ENCODE measurements at places on chromosomes 5 and 9. TPM values are rescaled to one million over a fixed set of nuclear protein-coding genes. Genes with fewer than 3 reads are reported as not detected.

GRCh38 chr5:149072791-149073190 lies 9.9 kb upstream of the SH3TC2 start:
- no peak for DNase-seq

DNA sequence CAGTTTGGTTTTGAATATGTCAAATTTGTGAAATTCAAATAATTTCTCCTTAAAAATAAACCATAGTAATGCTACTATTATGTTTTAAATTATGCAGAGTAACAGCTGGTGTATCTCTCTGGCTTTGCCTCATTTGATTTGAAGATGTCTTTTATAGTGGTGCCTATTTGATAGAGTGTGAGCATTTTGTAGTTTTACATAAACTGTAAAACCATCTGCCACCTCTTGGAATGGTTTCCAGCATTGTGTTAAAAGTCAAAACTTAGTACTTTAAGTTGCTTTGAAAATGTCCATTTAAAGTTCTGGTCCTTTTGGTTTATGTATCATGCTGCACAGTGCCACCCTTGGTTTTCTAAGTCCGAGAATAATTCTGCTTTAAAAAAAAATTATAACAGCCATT lies 15.6 kb downstream of the PRDM6 start:
- DNase-seq, result no peak

DNA sequence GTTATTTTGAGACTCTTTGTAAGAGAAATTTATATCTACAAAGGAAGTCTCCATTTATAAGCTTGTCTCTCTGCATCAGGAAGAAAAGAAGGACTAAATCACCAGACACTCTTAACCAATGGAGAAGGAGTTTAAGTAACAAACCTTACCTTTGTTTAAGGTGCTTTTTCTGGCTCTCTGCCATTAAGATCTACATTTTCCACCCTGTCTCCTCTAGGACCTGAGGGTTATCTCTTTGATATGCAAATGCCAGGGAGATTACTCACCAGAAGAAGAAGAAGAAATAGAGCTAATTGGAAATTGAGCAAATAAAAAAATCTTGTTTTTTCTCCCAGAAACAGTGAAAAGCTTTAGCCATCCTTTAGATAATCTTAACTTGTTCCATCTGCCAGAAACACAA lies 60.9 kb downstream of the CDKN2A start:
- peak; percentile 14 for DNase-seq

GRCh38 chr5:82525626-82526025 lies 247.5 kb upstream of the RPS23 start:
- DNase-seq, result no peak

- no peak for DNase-seq
These were observed 301.1 kb downstream of the CYLC2 start for GRCh38 chr9:103296189-103296588.

DNA sequence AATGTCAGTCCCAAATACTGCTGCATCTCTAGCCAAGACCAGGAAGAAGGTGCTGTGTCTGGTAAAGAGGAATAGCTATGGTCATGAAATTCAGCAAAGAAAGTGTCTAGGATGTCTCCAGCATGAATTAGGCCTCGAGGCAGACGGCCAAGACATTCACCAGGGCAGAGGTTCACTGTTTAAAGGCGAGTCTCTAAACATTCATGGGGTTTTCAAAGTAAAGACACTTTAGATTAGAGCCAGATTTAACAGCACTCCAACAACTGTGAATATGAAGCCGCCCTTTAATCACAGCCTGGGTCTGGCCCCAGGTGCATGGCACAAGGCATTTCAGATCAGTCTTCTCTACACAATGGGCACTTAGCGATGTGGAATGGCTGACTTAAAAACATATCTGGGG lies 95.0 kb downstream of the ANKH start:
- DNase-seq, result no peak

GRCh38 chr5:128796506-128796905 lies 168.8 kb upstream of the SLC27A6 start:
- DNase-seq, result no peak

- DNase-seq, result no peak
These were observed 126.7 kb downstream of the COL23A1 start for GRCh38 chr5:178463321-178464155.

DNA sequence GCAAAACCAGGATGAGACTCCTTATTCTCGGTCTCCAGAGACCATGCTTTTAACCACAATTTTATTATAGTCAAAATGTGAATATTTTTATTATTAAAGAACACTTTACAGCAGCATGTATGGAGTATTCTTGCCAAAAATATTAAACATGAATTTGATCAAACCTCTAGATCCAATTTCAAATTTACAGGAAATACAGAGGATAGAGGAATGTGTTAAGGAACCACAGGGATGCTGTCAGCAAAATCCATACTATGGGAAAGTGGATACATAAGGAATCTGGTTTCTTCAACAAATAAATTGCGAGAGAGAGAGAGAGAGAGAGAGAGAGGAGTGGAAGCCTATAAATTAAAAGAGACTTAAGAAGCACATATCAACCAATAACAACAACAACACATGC lies 348.2 kb upstream of the NUDT12 start:
- DNase-seq, result no peak

DNA sequence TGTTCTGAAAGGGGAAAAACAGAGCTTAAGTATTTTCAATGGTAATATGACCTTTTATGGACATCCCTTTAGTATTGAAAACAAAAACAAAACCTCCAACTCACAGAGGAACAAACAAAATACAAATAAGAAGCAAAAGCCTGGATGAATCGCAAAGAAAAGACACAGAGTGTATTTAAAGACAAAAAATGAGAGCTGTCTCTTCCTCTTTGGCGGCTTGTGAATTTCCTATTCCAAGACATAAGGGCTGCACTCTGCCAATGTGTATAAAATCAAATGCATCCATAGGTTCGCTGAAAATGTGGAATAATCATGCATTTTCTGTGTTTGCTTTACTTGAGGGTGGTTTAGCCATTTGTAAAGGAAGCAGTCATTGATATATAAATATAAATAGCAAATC lies 739.3 kb upstream of the ZNF608 start:
- DNase-seq, result no peak

The IL9 gene
- not detected for polyA plus RNA-seq

The DOCK8 gene
- 0.83 TPM for polyA plus RNA-seq

The CD72 gene
- polyA plus RNA-seq, result 0.49 TPM

The KCNIP1 gene
- not detected for polyA plus RNA-seq

The STK10 gene
- 18.8 TPM for polyA plus RNA-seq

The FAM221B gene
- polyA plus RNA-seq, result not detected
